ENCODE measurements at places on chromosomes 1 and 21. TPM values are rescaled to one million over a fixed set of nuclear protein-coding genes. Genes with fewer than 3 reads are reported as not detected.

The LDLRAD2 gene
- total RNA-seq: 0.20 TPM

The TOR1AIP2 gene
- 118 TPM for total RNA-seq

The LRRC53 gene
- total RNA-seq: not detected

The AGRN gene
- total RNA-seq: 124 TPM

The APCS gene
- total RNA-seq: 0.46 TPM

The TRIM58 gene
- 2.2 TPM for total RNA-seq

The POFUT2 gene
- total RNA-seq: 35.7 TPM

The TDRD5 gene
- total RNA-seq: 0.18 TPM

DNA sequence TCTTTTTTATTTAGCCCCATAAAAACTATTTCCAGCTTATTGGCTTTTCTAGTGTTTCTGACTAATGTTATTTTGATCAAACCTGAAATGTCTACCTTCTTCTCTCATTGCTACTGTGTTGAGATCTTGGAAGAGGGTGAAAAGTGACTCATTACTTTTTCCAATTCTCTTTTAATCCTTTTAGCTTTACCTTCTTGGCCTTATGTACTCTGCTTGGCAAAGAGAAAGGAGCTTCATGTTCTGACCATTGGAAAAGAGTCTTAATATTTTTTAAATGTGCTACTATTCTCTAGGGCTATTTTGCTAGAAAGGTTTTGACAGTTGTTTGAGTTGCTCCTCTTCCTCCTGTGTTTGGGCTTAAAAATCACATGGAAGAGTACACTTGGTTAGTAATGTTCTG, 97.8 kb upstream of the CHODL start:
- no peak overlapping the region for H3K4me3 ChIP-seq
- H3K27me3 ChIP-seq: no peaks in the 10 kb centered on the region
- no peak overlapping the region for H3K27ac ChIP-seq
- no peaks in the 10 kb centered on the region for H3K36me3 ChIP-seq
- H3K4me1 ChIP-seq: no peaks in the 10 kb centered on the region

- no peak overlapping the region for H3K4me3 ChIP-seq
- H3K27me3 ChIP-seq: no peaks in the 10 kb centered on the region
- no peak for DNase-seq
- H3K27ac ChIP-seq: no peak overlapping the region
- H3K36me3 ChIP-seq: peaks cover 4% of the 10 kb centered on the region
Observed at GRCh38 chr1:147201276-147201675, 23.9 kb downstream of the FMO5 start.

GRCh38 chr1:113653741-113654140, 105.5 kb downstream of the PHTF1 start:
- H3K27me3 ChIP-seq: no peaks in the 10 kb centered on the region
- no peak for DNase-seq
- H3K27ac ChIP-seq: no peak overlapping the region
- no peaks in the 10 kb centered on the region for H3K4me1 ChIP-seq
- H3K4me3 ChIP-seq: no peak overlapping the region

DNA sequence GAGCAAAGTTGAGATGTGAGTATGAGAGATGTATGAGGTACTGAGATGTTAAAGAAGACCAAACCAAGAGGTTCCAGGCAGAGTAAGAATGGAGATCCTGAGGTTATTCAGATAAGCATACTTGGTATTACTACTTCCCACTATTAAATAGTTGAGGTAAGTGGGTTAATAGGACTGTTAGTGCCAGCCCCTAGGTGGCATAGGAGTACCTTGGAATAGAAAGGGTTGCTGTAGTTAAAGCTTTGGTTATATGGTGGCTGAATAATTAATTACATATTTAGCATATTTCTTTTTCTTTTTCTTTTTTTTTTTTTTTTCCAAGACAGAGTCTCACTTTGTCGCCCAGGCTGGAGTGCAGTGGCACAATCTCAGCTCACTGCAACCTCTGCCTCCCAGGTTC, 397.9 kb upstream of the TMPRSS15 start:
- no peak overlapping the region for H3K27ac ChIP-seq
- no peak for DNase-seq
- H3K4me3 ChIP-seq: no peak overlapping the region
- no peaks in the 10 kb centered on the region for H3K4me1 ChIP-seq
- no peaks in the 10 kb centered on the region for H3K36me3 ChIP-seq
- no peaks in the 10 kb centered on the region for H3K27me3 ChIP-seq

GRCh38 chr21:31075848-31076247, 37.6 kb upstream of the KRTAP19-8 start:
- DNase-seq: no peak
- H3K4me1 ChIP-seq: no peaks in the 10 kb centered on the region
- no peak overlapping the region for H3K27ac ChIP-seq
- H3K27me3 ChIP-seq: no peaks in the 10 kb centered on the region

GRCh38 chr1:51570063-51570710, 46.7 kb upstream of the OSBPL9 start:
- no peak for DNase-seq
- no peak overlapping the region for H3K4me3 ChIP-seq
- no peaks in the 10 kb centered on the region for H3K4me1 ChIP-seq
- H3K27ac ChIP-seq: no peak overlapping the region

- H3K4me1 ChIP-seq: no peaks in the 10 kb centered on the region
- no peak overlapping the region for H3K27ac ChIP-seq
- H3K4me3 ChIP-seq: no peak overlapping the region
- DNase-seq: no peak
Observed at GRCh38 chr21:27104846-27105431, 138.1 kb upstream of the ADAMTS5 start.

DNA sequence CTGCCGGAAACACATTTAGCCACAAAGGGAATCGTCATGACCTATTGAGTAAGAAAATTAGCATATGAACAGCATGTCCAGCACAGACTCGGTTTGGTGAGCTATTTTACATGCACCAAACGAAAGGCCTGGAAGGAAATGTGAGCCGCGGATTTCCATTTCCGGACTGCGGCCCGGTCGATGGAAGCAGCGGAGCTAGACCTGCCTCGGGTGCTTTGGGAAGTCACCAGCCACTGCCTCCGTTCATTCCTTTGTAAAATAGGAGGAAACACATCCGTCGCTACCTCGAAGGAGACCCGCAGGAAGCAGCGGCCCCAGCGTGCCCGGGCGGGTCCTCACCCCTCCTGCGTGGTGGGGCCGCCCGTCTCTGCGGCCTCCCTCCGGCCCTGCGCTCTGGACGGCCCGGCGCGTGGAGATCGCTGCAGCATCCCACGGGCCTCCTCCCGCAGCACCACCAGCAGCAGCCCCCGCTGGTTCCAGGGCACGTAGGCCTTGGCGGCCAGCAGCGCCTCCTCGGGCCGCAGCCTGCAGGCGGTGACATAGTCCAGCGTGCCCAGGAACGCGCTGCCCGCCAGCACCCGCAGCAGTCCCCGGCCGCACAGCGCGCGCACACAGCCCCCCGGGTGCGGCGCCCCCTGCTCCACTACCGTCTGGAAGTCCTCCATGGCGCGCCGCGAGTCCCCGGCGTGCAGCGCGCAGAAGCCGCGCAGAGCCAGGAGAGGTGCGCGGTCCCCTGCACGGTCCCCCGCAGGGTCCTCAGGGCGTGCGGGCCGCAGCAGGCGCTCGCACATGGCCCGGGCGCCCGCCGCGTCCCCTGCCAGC, 12.1 kb downstream of the TTC34 start:
- H3K4me1 ChIP-seq: no peaks in the 10 kb centered on the region
- peaks cover 32% of the 10 kb centered on the region for H3K27me3 ChIP-seq
- H3K36me3 ChIP-seq: no peaks in the 10 kb centered on the region
- no peak for DNase-seq
- H3K27ac ChIP-seq: no peak overlapping the region

GRCh38 chr1:8095584-8095983, 69.5 kb upstream of the ERRFI1 start:
- peak overlapping the region; percentile 46 for H3K27ac ChIP-seq
- H3K4me1 ChIP-seq: peaks cover 13% of the 10 kb centered on the region
- H3K27me3 ChIP-seq: no peaks in the 10 kb centered on the region
- H3K36me3 ChIP-seq: no peaks in the 10 kb centered on the region

DNA sequence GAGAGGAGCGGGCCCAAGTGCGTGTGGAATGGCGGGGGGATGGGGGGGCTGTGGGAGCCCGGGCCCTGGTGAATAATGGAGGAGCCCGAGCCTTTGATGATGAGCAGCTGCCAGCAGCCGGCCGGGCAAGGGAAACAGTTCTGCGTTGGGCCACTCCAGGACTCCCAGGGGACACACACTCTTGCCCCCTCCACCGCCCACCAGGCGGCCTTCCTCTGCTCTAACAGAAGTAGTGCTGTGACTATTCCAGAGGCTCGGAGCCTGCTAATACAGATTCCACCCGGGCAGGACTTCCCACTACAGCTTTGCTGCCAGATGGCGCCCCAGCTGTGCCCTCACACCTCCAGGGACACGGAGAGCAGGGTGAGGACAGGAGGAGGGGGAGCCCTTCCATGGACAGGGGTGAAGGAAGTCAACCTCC, 48.2 kb upstream of the LRP8 start:
- no peak overlapping the region for H3K4me3 ChIP-seq
- no peaks in the 10 kb centered on the region for H3K27me3 ChIP-seq
- no peaks in the 10 kb centered on the region for H3K4me1 ChIP-seq
- no peaks in the 10 kb centered on the region for H3K36me3 ChIP-seq
- no peak overlapping the region for H3K27ac ChIP-seq

DNA sequence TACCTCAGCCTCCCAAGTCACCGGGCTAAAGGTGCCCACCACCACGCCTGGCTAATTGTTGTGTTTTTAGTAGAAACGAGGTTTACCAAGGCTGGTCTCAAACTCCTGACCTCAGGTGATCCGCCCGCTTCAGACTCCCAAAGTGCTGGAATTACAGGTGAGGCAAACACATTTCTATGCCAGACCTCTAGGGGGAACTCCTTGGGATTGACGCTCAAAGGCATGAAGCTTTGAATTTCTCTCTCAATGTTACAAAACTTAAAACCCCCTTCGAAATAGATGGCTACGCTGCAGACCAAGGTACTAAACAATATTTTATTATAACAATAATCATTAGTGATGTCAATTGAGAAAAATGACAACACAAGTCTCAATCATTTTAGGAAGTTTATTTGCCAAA, 330.0 kb downstream of the SETD4 start:
- no peaks in the 10 kb centered on the region for H3K36me3 ChIP-seq
- H3K27me3 ChIP-seq: no peaks in the 10 kb centered on the region
- no peak for DNase-seq
- H3K4me1 ChIP-seq: no peaks in the 10 kb centered on the region
- no peak overlapping the region for H3K4me3 ChIP-seq
- no peak overlapping the region for H3K27ac ChIP-seq

DNA sequence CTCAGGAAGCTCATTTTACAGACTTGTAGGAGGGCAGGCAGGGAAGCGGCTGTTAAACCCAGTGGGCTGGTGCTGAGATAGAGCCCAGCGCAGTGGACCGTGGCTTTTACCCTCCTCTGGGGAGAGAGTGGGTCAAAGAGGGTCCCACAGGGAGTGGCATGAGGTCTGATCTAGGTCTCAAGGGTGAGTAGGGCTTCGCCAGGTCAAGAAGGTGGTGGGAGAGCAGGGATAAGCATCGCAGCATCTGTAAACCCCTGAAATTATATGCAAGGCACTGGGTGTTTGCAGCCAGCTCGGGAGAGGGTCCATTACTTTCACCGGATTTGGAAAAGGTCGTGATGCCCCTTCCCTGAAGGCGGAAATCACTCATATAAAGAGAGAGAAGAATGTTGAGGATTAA, 89.1 kb downstream of the ZSCAN20 start:
- no peak for DNase-seq
- H3K27me3 ChIP-seq: peaks cover 2% of the 10 kb centered on the region
- H3K4me3 ChIP-seq: no peak overlapping the region
- H3K36me3 ChIP-seq: no peaks in the 10 kb centered on the region
- H3K27ac ChIP-seq: no peak overlapping the region

DNA sequence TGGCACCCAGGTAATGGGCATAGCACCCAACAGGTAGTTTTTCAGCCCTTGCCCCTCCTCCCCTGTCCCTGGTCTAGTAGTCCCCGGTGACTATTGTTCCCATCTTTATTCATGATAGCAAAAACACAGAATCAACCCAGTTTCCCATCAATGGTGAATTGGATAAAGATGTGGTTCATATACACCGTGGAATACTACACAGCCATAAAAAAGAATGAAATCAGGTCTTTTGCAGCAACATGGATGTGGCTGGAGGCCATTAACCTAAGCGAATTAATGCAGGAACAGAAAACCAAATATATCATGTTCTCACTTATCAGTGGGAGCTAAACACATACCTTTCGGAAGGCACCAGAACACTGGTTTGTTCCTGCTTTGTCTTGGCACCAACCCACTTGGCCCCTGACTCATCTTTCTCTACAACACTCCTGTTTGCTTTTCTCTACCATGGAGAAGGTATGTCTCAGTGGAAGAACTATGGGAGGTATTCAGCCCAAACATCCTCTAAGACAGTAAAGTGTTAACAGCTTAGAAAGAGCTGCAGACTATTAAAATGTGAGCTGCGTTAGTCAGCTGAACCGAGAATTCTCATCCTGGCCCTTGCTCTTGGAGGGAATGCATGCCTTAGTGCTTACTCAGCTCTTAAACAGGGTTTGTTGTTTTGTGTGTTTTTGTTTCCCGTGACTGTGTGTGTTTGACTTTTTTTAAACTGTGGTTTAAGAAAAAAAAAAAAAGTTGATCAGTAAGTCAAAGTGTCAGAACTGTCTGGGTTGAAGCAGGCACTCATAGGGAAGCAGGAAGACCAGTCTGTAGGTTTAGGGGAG, 203.0 kb downstream of the TOMM20 start:
- H3K36me3 ChIP-seq: no peaks in the 10 kb centered on the region
- H3K27me3 ChIP-seq: no peaks in the 10 kb centered on the region
- peaks cover 10% of the 10 kb centered on the region for H3K4me1 ChIP-seq
- H3K4me3 ChIP-seq: no peak overlapping the region

DNA sequence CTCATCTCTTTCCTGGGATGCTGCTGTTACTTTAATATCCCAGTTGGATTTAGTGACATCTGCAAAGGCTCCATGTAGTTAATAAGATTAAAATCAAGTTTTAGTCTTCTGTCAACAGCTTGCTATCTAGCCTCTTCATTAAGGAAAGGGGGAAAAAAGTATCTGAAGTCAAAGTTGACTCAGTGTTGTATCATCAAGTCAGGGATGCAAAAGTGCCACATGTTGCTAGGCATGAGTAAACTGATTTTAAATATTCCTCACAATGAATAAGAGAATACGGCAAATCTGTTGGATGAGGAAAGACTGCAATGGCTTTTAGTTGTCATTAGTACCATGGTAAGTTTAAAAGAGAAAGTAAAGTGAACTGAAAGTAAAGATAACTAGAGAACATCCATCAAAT, 383.2 kb upstream of the ZRANB2 start:
- no peaks in the 10 kb centered on the region for H3K4me1 ChIP-seq
- no peak for DNase-seq
- H3K27ac ChIP-seq: no peak overlapping the region

- no peaks in the 10 kb centered on the region for H3K4me1 ChIP-seq
- no peak for DNase-seq
- H3K27ac ChIP-seq: no peak overlapping the region
- no peaks in the 10 kb centered on the region for H3K36me3 ChIP-seq
- H3K27me3 ChIP-seq: no peaks in the 10 kb centered on the region
Observed at GRCh38 chr1:171061425-171062143, 29.1 kb upstream of the FMO3 start.
